ENCODE measurements at places on chromosomes 12 and 14.
A peak's percentile ranks its signal among the peaks of the same experiment; 100 is the strongest.

- DNase-seq: no peak
These were observed 16.0 kb downstream of the LRRK2 start for GRCh38 chr12:40240779-40241178.

- DNase-seq: no peak
These were observed 47.2 kb upstream of the KTN1 start for GRCh38 chr14:55532645-55533344.

GRCh38 chr12:108853981-108854446 lies 3.4 kb downstream of the SSH1 start:
- DNase-seq: peak; percentile 51

GRCh38 chr12:1906579-1906978 lies 11.9 kb downstream of the CACNA2D4 start:
- DNase-seq: no peak

DNA sequence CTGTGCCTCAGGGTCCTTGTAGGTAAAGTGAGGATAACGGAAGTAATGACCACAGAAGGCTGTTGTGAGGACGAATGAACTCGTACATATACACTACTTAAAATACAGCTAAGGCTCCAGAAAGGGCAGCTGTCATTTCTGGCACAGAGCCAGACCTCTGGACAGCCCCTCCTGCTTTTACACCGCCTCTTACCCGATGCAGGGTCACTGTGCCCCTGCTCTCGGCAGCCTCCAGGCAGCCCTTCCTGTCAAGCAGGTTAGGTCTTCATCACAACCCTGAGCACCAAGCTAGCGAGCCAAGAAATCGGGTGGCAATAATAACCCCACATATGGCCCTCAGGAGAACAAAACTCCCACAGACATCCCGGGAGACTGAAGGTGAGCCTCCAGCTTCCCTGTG lies 8.5 kb downstream of the TMEM229B start:
- DNase-seq: no peak

Data from RCC 7860 (cell line).